Fibroblast of the conjunctiva (primary cell): ENCODE measurements at places on chromosomes 6 and 20.

- no peak for DNase-seq
Measured at GRCh38 chr6:137412562-137412961, 81.6 kb downstream of the OLIG3 start.

DNA sequence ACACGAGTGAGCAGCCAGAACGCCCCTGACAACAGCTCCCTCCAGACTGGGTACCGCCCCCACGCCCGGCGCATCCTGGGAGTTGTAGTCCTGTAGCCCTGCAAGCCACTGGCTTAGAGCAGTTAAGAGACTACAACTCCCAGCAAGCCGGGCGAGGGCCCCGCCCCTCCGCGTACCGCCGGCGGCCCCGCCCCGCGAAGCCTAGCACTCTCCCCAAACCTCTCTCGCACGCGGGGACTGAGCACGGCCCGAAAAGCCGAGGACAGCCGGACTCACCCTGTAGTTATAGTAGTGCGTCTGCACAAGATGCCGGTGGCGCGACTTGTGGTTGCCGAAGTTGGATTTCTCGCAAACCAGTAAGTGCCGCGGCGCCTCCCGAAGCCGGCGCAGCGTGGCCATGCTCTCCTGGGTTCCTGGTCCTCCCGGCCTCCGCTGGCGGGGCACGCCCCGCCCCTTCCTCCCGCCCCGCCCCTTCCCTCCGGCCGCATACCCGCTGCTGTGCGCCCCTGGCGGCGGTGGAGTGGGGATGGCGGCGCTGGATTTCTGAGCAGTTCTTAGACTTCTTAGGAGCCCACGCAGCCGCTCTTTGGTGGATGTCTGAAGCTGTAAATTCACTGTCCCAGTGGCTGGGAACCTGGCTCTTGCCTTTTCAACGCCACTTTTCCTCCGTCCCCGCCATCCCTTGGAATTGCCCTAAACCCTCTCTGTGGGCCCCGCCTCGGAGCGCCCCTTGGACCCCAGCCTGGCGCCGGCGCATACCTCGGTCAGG lies at the start of gene RPP40:
Gene RPP40 (minus strand): TSS at position 434 of the 769 bp plus-strand sequence. CDS start 35 bp downstream, at position 399.
- DNase-seq: peak; percentile 95

- no peak for DNase-seq
Measured at GRCh38 chr6:37487591-37488380, 11.9 kb downstream of the CCDC167 start.

DNA sequence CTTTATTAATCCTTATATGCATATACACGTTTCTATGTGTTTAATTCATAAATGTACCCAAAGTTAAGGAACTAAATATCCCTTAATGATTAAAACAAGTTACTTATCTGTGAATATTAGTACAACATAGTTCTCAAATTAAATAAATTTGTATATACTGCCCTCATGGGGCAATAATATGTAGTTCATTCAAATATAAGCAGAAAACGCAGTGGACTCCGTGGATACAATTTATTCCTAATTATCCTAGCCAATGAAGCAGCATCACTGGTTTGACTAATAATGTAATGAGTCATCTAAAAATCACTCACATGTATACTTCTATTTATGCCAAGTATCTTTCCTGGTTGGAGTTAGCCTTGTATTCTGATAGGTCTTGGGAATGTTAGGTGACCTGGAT lies 111.6 kb downstream of the TBC1D32 start:
- peak; percentile 8 for DNase-seq

GRCh38 chr6:53543359-53544216 lies 1.3 kb downstream of the GCLC start:
- DNase-seq: no peak

- DNase-seq: peak; percentile 44
Measured at GRCh38 chr6:153231048-153231646, 100.1 kb upstream of the RGS17 start.

DNA sequence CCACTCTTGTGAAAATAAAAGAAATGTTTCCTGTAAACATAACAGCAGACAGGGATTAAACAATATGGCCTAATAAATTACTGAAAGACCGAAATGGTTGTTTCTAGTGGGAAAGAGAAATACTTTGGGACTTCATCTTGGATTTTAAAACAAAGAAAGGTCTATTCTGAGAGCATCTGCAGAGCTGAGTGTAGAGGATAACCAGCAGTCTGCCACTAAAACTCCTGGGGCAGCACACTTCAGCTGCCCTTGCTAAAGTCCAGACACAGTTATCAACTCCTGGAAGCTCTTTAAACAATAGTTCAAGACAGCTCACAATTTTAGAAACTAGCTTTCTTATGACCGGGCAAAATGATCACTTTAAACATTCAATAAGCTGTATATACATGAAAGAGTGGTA lies 38.6 kb downstream of the AKIRIN2 start:
- DNase-seq: no peak

- DNase-seq: no peak
Measured at GRCh38 chr6:132496519-132497180, 16.3 kb downstream of the STX7 start.

DNA sequence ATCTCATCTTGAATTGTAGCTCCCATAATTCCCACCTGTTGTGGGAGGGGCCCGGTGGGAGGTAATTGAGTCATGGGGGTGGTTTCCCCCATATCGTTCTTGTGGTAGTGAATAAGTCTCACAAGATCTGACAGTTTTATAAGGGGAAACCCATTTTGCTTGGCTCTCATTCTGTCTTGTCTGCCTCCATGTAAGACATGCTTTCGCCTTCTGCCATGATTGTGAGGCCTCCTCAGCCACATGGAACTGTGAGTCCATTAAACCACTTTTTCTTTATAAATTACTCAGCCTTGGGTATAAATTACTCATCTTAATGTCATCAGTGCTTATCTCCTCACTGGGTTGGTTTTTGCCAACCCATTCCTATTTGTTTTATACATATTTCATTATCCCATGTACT lies 142.0 kb upstream of the GMDS start:
- DNase-seq: no peak

DNA sequence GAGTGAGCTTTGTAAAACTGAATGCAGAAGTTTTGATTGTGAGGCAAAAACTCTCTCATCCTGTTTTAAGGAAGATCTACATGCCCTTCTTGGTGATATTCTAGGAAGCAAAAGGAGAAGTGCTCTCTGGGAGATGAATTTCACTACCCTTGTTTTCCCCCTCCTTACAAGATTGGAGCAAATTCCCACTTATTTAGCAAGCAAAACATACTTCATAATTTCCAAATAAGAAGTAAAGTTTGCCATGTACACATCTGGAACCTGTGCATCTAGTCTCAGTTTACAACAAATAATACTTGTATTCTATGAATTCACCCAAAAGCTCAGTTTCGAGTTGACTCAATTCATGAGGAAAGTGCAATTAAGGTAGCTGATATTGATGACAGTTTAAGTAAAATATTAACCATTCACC lies 27.6 kb upstream of the IFNGR1 start:
- DNase-seq: no peak

DNA sequence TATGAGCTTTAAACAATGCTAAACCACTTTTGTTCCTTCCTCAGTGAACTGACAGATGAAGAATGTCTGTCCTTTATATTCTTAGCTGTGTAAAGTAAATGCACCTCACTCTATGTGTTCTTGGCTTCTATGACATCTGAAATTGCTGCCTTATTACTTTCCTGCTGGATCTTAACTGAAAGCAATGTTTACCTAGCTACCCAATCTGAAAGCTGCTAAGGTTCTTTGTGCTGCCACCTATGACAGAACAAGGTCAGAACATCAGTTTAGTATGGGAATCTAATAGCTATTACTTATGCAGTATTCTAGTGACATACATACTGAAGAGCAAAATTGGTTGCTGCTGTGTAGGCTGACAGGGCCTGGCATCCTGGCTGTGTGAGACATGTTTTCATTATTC lies 444.1 kb downstream of the KHDRBS2 start:
- no peak for DNase-seq

DNA sequence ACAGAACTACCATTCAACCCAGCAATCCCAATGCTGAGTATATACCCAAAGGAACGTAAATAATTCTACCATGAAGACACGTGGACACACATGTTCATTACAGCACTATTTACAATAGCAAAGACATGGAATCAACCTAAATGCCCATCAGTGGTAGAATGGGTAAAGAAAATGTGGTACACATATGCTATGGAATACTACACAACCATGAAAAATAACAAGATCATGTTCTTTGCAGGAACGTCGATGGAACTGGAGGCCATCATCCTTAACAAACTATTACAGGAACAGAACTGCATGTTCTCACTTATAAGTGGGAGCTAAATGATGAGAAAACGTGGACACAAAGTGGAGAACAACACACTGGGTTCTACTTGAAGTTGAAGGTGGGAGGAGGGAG lies 22.4 kb upstream of the ELOVL4 start:
- DNase-seq: no peak

- DNase-seq: no peak
Measured at GRCh38 chr6:142896732-142897131, 48.2 kb downstream of the HIVEP2 start.

- DNase-seq: no peak
Measured at GRCh38 chr6:125296471-125296870, 5.3 kb downstream of the HDDC2 start.

GRCh38 chr6:156398966-156399365 lies 378.2 kb upstream of the ARID1B start:
- no peak for DNase-seq

GRCh38 chr6:44253307-44254101 lies 3.8 kb downstream of the SLC35B2 start:
- no peak for DNase-seq

DNA sequence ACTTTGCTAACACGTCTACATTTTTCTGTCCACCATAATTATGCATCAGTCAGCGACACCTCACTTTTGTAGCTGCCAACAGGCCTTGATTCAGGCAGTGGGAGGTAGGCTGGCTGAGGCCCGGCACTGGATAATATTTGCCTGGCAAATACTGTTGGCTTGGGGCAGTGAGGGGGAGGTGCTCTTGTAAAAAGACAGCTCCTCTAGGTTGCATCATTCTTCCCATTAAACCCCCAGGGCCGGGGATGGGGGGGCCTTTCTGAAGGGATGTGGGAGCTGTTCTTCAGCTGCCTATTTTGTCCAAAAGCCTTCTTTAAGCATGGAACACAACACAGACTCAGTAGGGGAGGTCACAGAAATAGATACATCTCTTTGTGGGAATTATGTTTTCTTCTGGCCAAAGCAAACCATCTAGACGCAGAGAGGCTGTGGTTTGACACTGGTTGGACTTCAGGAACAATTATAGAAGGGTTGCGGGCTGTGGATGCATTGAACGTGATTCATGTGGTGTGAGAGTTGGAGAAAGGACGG lies 338.3 kb upstream of the NT5E start:
- no peak for DNase-seq

GRCh38 chr20:37385659-37386504 lies 39.9 kb downstream of the SRC start:
- no peak for DNase-seq

- no peak for DNase-seq
Measured at GRCh38 chr6:121934451-121934850, 465.0 kb upstream of the HSF2 start.

DNA sequence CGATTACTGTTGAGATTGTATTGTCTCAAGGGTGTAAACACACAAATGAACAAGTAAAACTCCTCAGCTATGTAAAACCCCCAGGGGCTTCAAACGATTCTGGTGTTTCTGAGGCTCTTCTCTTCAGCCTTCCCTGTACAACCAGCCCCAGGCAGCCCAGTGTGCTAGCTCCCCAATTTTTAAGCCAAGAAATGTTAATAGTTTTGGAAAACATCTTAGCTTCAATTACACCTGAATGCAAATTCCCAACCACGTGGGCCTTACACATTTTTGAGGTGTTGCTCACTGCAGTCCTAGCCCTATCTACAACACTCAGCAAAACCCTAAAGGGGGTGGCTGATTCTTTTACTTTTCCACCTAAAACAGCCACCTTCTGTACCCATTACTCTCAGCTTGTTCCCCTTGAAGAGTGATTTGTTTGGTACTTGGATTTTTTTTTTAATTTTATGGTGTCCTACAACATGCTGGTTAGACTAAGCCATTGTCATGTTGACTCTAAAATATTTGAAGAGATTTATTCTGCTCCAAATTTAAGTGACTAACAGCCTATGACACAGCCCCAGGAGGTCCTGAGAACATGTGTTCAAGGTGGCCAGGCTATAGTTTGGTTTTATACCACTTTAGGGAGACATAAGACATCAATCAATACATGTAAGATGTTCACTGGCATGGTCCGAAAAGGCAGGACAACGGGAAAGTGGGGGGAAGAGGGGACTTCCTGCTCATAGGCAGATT lies 48.7 kb downstream of the ADAT2 start:
- DNase-seq: no peak

GRCh38 chr6:13296536-13296997 lies 31.8 kb downstream of the TBC1D7 start:
- DNase-seq: no peak

GRCh38 chr6:163241683-163242082 lies 172.8 kb upstream of the QKI start:
- no peak for DNase-seq

DNA sequence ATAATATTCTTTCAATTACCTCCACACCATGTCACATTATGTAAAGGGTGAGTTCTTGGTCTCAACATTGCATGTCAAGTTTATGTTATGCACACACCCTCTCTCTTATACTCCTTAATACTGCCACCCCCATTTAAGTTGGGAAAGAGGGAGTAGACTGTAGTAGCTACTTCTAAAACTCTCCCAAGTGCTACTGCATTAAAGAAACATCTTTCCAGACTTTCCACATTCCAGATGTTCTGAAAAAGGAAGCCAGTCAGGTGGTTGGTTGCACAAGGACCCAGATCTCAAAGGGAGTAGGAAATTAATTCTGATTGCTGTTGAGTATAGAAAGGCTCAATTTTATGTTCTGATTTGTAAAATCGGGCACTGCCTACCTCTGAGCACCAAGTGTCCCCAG lies 419.5 kb downstream of the CD83 start:
- DNase-seq: no peak

DNA sequence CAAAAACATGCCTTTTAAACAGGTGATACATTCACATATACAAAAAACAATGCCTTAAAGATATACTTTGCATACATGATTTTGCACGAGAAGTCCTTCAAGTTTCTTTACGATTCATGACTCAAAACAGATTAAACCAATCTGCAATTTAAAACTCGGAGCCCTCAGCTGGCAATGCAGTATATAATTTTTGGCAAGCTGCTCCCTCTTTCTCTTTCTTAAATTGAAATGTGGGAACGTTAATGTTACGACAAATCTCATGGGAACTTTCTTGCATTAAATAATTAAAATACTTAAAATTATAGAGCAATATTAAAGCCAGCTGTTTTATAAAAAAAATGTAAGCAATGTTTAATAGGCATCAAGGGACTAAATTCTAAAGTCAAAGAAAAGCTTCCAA lies 334.6 kb downstream of the ESR1 start:
- DNase-seq: no peak

GRCh38 chr6:161408041-161408440 lies 134.2 kb upstream of the AGPAT4 start:
- no peak for DNase-seq

GRCh38 chr20:8764344-8764962 lies 304.4 kb upstream of the PLCB4 start:
- DNase-seq: peak; percentile 58
